ENCODE measurements at places on chromosomes 3 and 15.

- no peak for DNase-seq
These were observed 528.7 kb downstream of the SOX2 start for GRCh38 chr3:182240474-182240873.

DNA sequence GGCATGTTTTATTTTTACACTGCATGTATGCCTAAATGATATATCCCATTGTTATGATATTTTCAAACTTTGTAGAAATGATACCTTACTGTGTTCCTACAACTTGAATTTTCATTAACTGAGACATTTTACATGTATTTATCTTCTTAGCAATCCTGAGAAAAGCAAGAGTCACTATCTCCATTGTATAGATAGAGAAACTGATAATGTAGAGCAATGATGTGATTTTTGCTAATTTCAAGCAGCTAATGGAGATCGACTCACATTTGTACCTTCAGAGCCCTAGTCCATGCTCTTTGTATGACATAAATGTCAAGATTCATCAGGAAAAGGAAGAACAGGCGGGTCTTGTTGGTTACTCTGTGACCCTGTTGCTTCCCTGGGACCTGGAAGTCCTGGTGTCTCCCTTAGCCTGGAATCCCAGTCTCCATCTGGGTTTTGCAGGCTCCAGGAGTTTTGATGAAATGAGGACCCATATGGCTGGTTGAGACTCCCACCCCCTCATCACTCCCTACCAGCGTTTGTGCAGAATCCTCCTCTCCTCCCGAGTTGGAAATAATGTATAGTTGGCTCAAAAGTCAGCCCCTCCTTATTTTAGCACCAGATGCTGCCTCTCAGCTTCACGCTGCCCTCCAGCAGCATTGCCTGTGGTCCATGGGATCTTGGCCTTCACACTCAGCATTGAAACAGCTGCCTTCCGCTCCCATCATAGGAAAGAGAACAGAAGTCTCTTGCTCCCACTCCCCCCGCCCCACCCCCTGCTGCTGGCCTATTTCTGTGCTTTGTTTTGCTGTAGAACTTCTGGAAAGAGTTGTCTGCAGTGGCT lies 67.1 kb downstream of the APBA2 start:
- no peak for DNase-seq

DNA sequence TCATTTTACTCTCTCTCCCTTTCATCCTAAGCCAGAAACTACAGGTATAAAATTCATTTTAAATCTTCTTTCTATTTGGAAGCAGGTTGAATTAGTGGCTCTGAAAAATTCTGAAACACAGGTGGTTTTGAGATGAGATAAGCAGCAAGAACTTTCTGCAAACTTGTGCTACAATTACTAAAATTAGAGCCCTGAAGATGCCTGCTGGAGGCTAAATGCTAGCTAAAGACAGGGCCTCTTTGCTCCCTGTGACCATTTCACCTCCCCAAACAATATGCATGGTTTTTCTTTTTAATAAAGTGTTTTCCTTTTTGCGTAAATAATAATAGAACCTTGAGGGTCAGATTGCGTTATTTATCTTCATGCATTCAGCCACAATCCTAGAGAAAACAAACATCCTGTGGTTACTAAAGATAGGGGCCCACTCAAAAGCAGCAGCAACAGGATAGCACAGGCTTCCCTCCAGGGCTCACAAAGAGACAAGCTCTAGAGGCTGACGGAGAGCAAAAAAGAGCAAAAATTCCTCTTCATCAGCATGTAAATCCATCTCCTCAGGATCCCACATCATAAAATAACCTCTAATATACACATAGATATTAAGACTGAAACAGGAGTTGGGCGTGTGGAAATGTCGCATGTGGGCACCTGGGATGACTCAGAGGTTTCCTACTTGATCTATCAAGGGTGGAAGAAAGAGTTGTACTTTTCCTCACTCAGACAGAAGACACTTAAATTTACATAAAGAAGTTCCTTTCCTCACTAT lies 26.5 kb upstream of the CP start:
- DNase-seq = no peak

- no peak for DNase-seq
These were observed 20.9 kb downstream of the FSTL1 start for GRCh38 chr3:120429921-120430361.

DNA sequence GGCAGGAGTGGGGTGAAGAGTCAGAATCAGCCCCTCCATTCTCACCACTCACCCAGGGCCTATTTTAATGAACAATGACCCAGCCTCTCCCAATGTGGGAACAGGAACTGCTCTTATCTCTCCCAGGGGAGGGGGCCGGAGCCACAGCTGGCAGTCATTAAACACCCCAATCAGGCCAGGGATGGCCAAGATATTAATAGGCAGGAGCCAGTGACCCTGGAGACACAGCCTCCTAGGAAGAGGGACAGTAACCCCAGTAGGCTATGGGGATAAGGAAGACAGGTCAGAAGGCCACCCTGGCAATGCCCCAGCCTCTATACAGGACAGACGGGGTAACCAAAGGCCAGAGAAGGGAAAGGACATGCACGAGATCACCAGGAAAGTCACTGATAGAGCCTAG lies 38.6 kb downstream of the VIPR1 start:
- no peak for DNase-seq

- DNase-seq = no peak
These were observed 208.4 kb upstream of the ZPLD1 start for GRCh38 chr3:102226463-102226862.

GRCh38 chr3:63584681-63585080 lies 67.8 kb upstream of the SNTN start:
- no peak for DNase-seq
